ENCODE measurements at places on chromosomes 2 and 18.

- DNase-seq, result no peak
Observed at GRCh38 chr2:30237239-30237965, 6.1 kb downstream of the LBH start.

DNA sequence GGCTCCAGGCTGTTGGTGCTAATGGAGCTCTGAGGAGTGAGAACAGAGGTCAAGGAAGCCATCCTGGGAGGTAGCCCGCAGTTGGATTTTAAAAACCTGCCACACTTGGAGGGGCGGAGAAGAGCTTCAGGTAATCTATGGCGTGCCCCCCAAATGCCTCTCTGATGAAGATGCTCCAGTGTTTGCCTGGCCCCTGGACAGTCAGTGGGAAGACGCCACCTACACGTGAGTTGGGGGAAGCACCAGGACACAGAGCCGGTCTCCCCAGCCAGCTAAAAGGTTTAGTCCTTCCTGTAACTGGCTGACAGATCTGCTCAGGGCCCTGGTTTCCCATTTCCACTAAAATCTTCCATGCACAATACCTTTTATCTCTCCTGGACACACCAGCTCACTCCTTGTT lies 225.0 kb downstream of the TTC32 start:
- no peak for DNase-seq

DNA sequence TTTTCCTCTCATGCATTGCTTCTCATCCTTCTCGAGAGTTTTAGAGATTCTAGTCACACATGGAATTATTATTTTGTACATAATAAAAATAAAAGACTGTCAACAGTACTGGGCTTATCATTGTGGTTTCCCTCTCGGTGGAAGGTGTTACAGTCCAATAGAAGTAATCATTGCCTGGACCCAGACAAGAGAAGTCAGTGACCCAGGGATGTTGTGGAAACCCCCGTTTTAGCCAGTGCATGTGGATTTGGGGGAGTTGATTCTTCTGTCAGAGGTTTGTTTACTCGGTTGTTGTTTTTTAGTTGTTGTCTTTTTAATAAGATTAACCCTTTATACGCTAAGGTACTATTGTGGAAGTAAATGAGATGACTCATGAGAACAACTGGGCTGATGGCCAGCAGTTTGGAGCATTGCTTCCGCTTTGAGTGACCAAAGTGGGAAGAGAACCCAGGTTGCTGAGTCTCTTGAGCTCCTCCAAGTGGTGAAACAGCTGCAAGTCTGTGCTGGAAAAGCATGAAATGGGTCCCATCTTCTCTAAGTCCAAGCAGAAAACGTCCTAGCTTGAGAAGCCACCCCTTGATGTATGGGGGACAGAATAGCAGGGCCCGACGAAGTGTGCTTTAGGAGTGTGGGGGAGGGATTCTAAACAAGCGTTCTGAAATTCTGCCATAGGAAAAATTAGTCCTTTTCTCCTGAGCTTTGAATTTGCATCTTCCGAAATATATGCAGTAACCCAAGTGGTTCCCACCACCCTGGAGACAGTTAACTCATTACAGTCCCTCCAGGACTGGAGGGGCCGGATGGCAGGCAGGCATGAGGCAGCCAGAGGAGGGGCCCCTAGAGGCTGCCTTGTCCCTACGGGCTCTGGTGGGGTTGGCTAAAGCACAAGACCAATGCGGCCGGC lies 61.8 kb upstream of the GPR45 start:
- no peak for DNase-seq

DNA sequence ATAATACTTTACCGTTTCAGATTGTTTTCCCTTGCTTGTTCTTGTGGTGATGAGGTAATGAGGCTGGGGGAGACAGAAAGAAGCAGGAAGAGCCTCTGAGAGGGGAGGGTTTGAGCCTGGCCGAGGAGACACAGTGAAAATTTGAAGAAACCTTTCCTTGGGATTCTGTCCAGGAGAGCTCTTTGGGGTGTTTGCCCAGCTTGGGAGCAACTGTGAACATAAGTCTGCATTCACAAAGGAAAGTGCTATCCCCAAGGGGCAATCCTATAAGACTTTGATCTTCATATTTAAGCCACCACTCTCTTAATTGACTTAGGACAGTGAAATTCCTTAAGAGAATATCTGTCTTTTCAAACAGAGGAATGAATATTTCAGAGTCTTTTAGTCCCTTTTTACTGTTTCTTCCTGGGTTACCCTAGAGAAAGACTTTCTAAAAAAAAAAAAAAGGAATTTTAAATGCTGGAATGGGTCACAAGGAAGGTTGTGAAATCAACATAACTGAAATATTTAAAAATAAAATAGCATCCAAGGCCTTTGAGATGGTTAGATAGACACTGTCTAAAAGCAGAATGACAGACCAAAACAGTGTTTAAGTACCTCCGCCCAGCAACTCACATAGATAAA lies 52.5 kb upstream of the STAM2 start:
- DNase-seq, result no peak

DNA sequence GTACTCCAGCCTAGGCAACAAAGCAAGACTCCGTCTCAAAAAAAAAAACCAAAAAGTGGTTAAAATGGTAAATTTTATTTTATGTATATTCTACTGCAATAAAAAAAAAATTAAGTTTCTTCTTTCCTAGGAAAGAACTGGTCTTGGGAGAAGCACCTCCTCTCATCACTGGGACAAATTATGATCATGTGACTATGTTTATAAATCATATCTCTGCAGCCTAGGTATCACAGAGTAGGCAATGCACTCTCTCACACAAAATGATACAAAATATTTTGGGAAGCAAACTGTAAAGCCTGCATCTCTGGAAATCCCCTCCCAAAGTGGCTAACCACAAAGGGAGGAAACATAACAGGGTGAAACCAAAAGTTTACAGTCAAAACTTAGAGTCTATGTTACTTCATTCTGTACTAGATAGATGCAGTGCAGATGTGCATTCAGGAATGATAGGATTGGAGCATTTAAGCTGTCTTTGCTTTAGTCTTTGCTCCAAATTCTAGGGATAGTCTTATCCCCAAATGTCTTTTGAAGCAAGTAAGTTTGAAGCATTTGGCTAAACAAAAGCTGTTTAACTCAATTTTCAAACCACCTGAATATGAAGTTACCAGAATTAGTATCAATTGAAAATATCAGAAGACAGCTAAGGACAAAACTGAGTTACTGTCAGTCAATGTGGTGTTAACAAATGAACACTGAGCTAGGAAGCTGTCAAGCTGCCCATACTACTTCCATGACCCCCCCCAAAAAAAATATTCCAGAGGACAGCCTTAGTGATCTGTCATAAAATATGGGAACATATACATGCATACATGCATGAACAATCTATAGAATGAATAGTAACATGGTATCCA lies 21.1 kb upstream of the MALT1 start:
- no peak for DNase-seq

- no peak for DNase-seq
Observed at GRCh38 chr2:60779426-60779825, 23.4 kb downstream of the PAPOLG start.

DNA sequence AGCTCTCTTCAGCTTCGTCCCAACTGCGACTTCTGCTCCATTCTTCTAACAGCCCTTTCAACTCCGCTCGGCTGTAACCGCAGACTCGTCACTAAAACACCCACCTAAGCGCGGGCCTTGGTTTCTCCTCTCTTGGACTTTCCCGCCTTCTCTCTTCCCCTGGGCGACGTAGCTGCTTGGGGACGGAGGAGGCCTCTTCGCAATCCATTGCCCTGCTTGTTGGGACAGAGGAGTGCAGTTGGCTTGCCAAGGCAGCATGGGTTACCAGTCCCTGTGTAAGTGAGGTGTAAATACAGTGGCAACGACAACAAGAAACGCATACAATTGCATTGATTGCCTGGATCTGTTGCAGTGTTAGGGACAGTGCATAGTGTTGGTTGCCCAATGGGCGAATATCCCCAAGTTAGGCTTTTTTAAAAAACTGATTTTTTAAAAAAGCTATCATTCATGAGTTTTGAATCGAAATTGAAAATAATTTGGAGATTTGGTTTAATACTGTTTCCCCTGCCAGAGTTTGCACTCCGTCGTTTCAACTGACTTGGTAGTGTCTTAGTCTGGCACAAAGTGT lies 484 bp upstream of the DARS1 start:
- DNase-seq, result peak; percentile 14

DNA sequence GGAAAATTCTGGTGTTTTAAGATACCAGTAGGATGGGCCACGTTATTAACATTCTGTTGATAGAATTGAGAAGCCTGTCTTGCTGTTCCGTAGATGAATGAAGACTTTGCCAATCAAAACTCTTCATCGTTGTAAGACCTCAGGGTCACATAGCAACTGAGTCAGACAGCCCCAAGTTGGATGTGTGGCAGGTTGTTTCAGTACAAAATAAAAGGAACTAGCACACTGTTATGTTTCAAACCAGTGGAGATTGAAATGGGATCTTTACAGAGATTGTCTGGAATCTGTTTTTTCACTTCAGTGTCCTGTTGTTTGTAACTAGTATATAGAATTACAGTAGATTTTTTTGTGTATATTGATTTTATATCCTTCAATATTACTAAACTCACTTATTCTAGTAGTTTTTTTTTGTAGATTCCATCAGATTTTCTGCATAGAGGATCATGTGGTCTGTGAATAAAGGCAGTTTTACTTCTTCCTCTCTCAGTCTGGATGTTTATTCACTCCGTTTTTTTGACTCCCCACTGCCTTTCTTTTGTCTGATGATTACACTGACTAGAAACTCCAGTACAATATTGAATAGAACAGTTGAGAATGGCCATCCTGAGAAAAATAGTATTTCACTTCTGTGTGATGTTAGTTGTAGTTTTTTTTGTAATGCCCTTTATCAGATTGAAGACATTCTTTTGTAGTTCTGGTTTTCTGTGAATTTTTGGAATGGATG lies 22.7 kb downstream of the EPC2 start:
- DNase-seq, result no peak

DNA sequence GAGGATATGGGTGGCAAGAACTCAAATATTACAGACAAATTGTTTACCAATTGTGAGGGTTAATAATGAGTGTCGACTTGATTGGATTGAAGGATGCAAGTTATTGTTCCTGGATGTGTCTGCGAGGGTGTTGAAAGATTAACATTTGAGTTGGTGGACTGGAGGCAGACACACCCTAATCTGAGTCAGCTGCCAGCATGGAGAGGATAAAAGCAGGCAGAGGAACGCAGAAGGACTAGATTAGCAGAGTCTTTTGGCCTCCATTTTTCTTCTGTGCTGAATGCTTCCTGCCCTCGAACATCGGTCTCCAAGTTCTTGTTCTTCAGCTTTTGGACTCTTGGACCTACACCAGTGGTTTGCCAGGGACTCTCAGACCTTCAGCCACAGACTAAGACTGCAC lies 1503.7 kb downstream of the LRP1B start:
- DNase-seq, result no peak

DNA sequence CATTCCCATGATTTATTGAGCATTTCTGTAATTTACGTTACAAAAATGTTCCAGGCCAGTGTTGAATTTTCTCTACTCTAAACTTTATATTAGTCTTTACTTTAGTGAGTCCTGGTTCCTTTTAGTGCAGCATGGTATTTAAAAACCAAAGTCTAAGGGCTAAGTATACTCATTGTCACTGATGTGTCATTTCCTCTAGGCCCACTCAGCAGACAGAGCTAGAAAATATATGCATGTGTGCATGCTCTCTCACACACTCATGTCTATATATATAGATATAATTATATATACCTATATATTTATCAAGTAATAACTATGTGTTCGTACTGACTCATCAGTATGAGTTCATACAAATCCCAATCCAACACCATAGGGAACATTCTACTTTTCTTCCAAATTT lies 132.5 kb upstream of the SLC8A1 start:
- DNase-seq, result no peak

GRCh38 chr2:60556576-60557485 lies 3.4 kb upstream of the BCL11A start:
- DNase-seq, result no peak

DNA sequence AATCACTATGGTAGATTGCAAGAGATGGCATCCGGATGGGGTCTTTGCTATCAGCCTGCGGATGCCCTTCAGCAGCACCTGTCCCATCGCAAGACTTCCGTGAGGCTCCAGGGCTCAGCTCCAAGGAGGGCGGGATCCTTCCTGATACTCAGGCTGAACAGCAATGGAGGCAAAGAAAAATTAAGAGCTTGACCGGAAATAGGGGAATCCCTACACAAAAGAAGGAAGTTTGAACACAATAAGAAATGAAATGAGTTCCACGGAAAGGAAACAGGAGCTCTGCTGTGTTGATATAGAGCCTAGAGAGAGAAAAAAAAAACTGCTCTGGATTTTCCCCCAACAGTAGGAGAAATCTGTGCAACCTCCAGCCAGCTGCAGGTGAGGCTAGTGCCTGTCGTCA lies 91.9 kb downstream of the ARL4C start:
- DNase-seq, result no peak

DNA sequence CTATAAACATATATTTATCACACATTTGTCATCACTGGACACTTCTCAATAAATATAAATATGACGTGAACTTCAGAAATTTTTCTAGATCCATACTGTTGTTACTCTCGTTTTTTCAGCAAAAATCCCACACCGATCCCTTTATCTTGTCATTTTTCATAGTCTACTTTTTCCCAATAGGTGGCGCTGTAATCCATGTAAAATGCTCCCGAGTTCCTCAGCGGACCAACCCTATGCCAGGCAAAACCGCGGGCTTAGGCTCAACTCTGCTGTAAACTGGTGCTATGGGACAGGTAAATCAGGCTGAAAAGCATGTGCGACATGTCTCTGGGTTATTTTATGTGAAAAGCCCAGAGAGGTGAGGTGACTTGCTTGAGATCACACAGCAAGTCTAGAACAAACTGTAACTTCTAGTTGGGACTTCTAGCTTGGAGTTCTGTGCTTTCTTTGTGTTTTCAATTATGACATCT lies 104.0 kb downstream of the COBLL1 start:
- no peak for DNase-seq

DNA sequence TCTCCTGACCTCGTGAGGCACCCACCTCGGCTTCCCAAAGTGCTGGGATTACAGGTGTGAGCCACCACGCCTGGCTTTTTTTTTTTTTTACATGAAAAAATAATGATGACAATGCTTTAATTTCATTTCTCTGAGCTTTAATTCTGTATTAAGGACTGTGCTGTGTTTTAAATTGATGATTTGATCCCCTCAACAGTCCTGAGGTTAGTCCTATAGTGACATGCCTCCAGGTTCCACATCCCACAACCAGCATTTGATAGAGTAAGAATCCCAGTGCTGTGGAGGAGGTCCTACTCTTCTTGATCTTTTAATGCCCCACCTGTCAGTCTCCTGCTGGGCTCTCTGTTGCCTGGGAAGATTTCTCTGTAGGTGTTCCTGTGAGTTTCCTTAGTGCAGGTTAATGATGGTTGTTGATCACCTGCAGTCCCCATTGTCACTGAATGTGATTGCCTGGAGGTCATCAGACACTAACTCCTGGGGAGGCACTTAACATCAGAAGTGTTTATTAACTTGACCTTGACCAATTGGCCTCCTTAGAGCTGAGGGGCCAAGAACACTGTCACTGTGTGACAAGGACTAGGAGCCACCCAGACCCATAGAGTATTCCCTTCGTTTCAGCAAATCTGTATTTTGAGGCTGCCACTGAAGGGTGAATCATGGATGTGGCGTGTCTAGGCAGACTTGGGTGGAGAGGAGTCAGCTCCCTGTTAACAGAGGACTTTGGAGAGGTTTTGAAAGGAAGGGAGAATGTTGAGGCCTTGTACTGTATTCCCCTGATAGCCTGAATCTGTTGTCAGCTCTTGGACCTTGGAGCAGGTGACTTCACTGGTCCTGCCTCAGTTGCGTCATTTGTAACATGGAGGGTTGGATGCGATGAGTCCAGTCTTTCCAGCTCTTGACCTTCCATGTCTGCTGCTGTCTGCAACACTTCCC lies 11.5 kb downstream of the ASAP2 start:
- DNase-seq, result no peak

- DNase-seq, result no peak
Observed at GRCh38 chr18:76383636-76384035, 111.4 kb downstream of the ZNF516 start.

- DNase-seq, result no peak
Observed at GRCh38 chr2:95287336-95287735, 9.8 kb upstream of the KCNIP3 start.

All from stimulated activated CD4-positive, alpha-beta T cell treated with anti-CD3 and anti-CD28 coated beads, Interleukin-1b, Interleukin-23, amount 100 ng/mL, for 1 hour (primary cell).